Hematopoietic multipotent progenitor cell treated with erythropoietin and hydrocortisone succinate and interleukin-3 and kit ligand, for 8 days (in vitro differentiated cells): ENCODE measurements at places on chromosomes 5 and 9.
A peak's percentile ranks its signal among the peaks of the same experiment; 100 is the strongest.

- no peak for DNase-seq
These were observed 178.5 kb upstream of the SLC24A2 start for GRCh38 chr9:19967216-19967887.

DNA sequence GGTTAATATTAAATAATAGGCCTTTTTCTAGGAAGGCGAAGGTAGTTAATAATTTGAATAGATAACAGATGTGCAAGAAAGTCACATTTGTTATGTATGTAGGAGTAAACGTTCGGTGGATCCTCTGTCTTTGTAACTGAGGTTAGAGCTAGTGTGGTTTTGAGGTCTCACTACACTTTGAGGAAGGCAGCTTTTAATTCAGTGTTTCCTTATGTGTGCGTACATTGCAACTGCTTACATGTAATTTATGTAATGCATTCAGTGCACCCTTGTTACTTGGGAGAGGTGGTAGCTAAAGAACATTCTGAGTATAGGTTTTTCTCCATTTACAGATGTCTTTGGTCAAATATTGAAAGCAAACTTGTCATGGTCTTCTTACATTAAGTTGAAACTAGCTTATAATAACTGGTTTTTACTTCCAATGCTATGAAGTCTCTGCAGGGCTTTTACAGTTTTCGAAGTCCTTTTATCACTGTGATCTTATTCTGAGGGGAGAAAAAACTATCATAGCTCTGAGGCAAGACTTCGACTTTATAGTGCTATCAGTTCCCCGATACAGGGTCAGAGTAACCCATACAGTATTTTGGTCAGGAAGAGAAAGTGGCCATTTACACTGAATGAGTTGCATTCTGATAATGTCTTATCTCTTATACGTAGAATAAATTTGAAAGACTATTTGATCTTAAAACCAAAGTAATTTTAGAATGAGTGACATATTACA lies 45.7 kb downstream of the TGFBR1 start:
- DNase-seq = no peak

DNA sequence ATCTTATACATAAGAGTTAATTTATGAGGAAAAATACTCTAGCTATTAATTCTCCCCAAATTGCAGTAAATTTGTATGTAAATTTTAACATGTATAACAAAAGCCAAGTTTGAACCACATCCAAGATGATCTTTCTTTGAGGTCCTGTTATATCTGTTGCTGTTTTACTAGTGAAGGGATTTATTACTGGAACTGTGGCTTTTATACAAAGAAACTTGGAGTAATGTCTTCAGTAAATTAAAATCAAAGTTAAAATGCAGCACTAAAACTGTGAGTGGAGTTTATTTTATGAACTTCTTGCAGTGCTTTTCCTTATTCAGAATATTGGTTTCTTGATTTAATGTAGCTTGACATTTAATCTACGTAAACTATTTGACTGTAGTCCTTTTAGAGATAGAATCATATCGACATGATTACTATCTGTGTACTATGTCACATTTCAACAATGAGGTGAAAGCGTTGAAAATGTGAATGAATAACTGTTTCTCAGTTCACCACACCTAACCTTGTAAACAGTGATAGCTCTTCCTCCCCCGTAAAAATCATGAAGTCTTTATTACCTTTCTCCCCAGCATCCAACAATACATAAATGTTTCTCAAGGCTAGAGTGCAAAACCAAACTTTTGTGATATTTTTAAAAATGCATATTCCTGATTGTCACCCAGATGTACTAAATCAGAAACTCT lies 53.2 kb upstream of the ISOC1 start:
- no peak for DNase-seq

- DNase-seq = no peak
These were observed 110.4 kb downstream of the STARD4 start for GRCh38 chr5:111401906-111402305.

GRCh38 chr5:116576053-116576713 lies 1.6 kb upstream of the SEMA6A start:
- DNase-seq = peak; percentile 60

- no peak for DNase-seq
These were observed 11.1 kb downstream of the CCDC187 start for GRCh38 chr9:136292591-136293448.

DNA sequence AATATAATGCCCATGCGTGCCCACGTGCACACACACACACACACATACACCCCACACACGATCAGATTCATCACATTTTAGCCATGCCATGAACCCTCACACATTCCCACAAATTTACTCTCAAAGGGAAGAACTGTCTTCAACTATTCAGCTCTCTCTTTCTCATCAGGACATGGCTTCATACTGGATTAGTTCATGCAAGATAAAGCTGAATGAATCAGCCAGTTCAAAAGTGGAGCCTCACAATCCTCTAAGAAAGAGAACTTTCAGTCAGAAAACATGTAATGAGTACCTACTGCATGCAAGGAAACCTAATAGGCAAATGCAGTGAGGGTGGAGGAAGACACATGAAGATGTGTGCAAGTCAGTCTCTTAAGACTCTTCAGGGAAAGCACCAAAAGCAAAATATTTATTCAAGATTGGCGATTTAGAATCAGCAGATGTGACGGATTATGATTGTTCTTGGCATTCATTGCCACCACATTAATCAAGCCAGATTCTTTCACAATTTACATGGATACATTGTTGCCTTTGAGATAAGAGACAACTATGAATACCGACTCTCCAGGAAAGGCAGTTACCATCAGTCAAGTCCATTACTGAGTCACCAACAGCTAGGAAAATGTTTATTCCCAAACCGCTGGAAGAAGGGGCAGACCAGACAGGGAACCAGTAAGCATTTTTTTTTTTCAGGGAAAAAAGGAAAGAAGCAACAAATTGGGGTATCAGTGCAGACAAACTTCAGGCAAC lies 30.3 kb upstream of the PUM3 start:
- no peak for DNase-seq

DNA sequence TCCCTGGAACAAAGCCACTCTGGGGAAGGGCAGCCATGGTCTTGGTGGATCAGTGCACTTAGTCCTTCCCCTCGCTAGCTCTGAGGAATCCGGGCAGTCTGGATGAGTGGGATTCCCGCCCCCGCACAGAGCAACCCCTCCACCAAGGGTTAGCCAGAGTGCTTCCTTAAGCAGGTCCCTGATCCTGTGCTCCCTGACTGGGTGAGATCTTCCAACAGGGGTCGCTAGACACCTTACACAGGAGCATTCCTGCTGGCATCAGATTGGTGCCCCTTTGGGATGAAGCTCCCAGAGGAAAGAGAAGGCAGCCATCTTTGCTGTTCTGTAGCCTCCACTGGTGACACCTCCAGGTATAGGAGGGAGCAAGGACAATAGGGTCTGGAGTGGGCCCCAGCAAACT lies 228.8 kb downstream of the AP3B1 start:
- no peak for DNase-seq

- DNase-seq = no peak
These were observed 120.3 kb downstream of the SYK start for GRCh38 chr9:90921969-90922368.

DNA sequence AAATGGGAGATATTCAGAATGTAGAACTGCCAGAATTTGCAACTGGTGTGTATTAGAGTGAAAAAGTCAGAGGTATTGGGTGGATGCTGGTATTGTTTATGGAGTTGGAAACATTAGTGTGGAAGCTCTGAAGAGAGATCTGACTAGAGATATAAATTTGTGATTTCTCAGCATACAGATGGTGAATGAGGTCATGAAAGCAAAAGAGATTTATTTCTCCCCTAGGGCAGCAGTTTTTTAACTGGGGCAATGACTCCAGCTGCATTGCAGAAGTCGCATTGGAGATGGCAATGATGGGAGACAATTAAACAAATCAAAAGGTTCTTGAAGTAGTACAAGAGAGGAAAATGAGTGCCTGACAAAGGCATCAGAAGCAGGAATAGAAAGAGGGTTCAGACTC lies 64.9 kb downstream of the CETN3 start:
- no peak for DNase-seq

GRCh38 chr9:20319641-20320337 lies 302.5 kb downstream of the MLLT3 start:
- no peak for DNase-seq

DNA sequence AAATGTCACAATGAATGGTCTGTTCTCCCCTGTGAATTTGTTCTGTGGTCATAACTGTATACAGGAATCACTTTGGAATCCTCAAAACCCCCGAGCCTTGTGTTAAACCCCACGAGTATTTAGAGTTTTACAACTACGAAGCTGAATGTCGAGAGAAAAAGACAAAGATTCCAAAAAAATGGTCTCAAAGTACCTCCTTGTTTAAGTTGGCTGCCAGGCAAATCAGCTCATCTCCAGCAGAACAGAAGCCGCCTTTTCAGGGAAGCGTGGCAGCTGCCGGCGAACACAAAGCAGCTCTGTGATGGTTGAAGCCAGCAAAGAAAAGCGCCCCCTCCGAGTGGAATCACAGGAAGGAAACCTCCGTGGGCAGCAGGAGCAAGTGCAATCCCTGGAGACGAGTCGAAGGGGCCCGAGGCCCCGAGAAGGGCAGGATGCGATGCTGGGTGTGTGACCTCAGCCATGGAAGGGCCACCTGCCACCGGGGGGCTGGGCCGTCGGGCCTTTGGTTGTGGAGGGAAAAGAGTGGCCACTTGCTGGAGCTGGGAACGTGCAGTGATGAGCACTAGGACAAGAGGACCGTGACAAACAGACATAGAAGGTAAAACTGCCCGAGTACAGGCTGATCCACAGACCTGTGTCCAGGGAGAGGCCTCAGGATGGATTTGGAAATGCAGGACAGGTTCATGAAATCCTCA lies 706.4 kb downstream of the SEMA5A start:
- DNase-seq = no peak

DNA sequence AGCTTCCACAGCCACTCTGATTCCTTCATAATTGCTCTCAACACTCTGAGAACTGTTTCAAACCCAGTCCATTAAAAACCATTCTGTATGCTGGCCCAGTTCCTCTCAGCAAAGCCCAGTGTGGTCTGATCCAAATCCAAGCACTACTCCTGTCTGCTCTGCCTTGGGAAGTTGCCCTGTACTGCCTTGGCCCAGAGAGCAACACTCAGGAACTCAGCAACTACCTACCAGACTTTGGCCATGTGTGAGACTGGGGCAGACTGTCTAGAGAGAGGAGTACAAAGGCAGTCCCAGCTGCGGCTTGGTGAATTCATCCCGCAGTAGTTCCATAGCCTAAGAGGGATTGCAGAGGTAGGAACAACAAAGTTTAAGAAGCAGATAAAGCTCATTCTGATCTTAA lies 214.4 kb downstream of the MCTP1 start:
- no peak for DNase-seq

DNA sequence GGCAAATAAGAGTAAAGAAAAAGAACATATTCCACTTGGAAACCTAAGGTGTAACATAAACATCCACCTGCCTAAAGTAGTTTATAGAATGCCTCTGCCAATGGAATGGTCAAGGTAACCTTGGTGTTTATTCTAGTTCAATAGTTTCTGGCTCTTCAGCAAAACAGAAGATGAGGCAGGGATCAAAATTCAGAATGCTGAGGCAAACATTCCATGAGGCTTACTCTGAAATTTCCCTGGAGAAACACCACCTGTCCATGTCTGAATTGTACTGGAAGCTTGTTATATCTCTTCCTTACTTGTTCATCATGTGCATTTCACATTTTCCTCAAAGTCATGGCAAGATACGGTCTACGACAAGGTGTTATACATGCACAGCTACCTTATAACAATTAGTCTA lies 1862.4 kb upstream of the ACO1 start:
- DNase-seq = no peak

- DNase-seq = no peak
These were observed 64.3 kb downstream of the GRIN3A start for GRCh38 chr9:101674165-101674564.

- DNase-seq = no peak
These were observed 53.7 kb upstream of the BOD1 start for GRCh38 chr5:173670130-173670651.

DNA sequence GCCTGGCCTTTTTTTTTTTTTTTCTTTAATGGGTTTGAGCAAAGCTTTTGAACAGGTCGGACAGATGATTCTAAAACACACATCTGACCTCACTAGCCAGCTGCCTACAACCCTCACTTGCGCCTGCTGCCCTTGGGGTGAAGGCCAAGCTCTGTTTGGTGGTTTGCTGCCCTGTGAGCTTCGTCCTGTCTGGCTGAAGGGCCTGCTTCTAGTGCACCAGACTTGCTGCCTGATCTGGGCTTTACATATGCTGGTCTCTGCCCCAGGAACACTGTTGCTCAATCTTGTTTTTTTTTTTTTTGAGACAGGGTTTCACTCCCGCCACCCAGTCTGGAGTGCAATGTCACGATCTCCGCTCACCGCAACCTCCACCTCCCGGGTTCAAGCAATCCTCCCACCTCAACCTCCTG lies 16.4 kb upstream of the DOLPP1 start:
- DNase-seq = no peak

DNA sequence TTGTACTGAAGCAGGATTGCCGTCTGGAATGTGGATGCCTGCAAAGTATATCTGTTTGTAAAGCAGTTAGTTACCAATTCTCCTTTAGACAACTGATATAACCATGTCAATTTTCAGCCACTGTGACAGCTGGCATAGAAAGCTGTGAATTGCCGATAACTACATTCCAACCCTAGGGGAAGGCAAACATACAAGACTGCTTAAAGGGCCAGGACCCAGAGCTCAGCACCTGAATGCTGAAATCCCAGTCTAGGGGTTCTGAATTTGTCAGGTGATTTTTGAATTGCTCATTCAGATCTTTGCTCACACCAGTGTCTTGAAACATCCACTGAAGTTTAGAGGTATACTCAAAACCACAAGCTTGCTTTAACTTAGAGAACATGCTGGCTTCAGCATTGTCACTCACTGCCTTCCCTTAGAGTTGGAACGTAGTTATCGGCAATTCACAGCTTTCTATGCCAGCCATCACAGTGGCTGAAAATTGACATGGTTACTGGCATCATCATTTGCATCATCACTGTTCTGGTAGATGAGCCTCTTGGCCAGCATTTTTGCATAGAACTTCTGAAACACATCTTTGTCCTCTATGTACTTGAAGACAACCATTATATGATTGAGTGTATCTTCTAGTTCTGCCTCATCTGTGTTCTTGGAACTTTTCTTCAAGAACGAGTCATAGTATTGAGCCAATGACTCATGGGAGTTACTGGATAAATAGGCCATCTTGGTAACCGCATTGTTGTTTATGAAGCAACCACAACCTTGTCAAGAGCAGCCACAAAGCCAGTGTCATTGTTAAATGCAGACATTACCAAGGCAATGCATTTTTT lies 82.1 kb downstream of the CCDC192 start:
- no peak for DNase-seq

DNA sequence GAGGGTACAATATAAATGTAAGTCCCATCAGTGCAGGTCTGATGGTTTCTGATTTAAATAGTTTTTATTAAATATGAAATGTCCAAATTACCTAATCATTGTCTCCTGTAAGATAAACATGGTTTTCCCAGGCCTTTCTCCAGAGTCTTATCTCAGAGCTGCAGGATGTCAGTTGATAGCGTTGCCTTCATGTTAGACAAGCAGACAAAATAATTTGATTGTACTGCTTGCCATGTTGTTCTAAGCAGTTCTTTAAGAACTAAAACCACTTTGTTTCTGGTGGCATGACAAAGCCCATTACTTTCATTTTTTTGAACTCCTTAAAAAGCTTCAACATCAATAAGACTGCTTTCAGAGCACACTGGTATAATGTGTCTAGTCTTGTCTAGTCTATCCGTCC lies 1073.5 kb downstream of the MAT2B start:
- peak; percentile 1 for DNase-seq
